Hematopoietic multipotent progenitor cell treated with erythropoietin and hydrocortisone succinate and interleukin-3 and kit ligand, for 6 days (in vitro differentiated cells): ENCODE measurements at places on chromosomes 16 and 17.

DNA sequence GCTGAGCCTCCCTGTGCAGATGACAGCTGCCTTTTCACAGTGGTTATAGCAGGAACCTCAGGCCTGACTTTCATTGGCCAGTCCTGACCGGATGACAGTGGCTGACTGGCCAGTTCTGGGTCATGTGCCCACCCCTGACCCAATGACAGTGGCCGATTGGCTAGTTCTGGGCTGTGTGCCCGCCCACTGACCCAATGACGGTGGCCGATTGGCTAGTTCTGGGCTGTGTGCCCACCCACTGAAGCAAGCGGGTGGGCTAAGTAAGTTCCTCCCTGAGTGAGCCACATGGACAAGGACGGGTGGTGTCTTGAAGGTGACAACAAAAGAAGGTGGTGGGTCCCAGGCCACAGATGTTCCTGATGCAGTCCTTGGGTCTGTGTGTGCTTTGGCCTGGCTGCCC, 9.5 kb downstream of the DEF8 start:
- peak; percentile 50 for DNase-seq

GRCh38 chr16:58678716-58679115, 5.9 kb downstream of the SLC38A7 start:
- peak; percentile 45 for DNase-seq

DNA sequence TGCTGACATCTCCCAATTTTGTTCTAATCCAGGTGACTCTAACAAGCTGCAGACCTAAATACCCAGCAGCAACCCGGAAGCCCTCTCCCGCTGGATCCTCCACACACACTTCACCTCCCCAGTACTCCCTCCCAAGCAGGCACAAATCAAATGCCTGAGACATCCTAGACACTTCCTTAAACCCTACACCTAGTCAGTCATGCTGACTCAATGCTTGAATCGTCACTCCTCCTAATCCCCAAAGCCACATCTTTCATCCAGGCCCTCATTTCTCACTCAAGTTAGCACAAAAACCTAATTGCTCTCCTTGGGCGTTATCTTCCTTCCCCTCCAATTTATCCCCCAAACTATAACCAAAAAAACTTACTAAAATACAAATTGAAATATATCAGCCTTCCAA, 32.7 kb downstream of the CMC2 start:
- no peak for DNase-seq

DNA sequence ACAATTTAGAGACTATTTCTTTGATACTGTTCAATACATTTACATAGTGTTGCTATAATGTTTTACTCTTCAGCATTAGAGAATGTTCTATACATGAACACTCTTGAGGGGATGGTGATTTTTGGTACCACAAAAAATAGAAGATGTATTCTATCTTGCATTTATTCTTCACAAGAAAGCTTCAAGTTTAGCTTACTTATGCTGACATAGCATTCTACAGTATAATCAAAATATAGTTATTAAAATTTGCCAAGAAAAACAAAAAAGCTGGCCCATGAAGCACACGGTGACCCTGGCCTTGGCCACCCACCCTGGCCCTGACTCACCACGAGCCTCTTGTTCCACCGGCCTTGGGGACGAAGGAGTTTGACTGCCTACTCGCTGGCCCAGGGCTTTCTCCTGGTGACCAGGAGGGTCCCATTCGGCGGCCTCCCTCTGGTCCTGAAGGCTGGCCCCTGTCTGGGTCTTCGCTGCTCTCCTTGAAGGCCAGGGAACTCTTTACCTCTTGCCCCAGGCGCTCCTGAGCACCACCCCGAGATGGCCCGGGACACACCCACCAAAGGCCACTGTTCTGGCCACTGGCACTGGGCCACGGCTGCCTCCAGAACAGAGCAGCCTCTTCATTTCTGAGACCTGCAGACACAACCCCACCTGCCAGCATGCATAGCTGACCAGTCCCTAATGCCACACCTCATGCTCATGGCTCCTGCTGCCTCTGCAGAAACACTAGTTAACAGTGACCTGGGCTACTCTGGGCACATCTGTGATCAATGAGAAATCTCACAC, 22.5 kb upstream of the ICAM2 start:
- no peak for DNase-seq
